ENCODE measurements at places on chromosomes 13 and 19. TPM values are rescaled to one million over a fixed set of nuclear protein-coding genes. Genes with fewer than 3 reads are reported as not detected.

- DNase-seq = no peak
Measured at GRCh38 chr19:49718511-49718910, 27.6 kb downstream of the CPT1C start.

- peak; percentile 5 for DNase-seq
Measured at GRCh38 chr13:81171065-81171647, 830.2 kb upstream of the SPRY2 start.

DNA sequence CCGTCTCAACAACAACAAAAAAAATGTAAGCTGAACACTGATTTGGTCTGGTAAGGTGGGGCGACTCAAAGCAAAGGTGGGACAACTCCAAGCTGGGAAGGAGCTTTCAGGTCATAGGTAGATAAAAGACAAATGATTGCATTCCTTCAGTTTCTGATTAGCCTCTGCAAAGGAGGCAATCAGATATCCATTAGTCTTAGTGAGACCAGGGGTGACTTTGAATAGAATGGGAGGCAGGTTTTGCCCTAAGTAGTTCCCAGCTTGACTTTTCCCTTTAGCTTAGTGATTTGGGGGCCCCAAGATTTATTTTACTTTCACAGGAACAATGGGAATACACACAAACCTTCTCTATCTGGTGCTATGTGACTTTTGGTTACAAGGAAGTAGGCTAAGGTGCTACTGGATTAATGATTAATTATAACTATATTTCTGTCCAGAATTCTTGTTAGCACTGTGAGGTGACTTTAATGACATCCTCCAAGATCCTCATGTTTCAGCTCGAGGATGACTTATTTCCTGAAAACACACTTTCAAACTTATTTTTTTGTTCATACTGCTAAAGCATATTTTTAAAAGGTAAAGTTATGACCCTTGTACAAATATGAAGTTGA is 10.6 kb upstream of the MTRF1 start:
- no peak for DNase-seq

GRCh38 chr13:112329376-112329775 is 46.8 kb upstream of the SPACA7 start:
- DNase-seq = no peak

- no peak for DNase-seq
Measured at GRCh38 chr13:79593121-79593520, 112.2 kb downstream of the NDFIP2 start.

Gene KIR3DL2
- total RNA-seq = not detected

Gene PCDH9
- 4.2 TPM for total RNA-seq

All from Panc1 (cell line).